H1 (cell line): ENCODE measurements at places on chromosomes 16 and 17. TPM values are rescaled to one million over a fixed set of nuclear protein-coding genes. Genes with fewer than 3 reads are reported as not detected.

The PRSS36 gene
- 1.3 TPM in 2 replicates for total RNA-seq

The FBXO39 gene
- 0.22 TPM in 1 of 2 replicates, not detected in the other for total RNA-seq

The TSPAN10 gene
- total RNA-seq: 0.96 and 0.99 TPM in 2 replicates

The PLSCR3 gene
- total RNA-seq: 35.7 and 38.7 TPM in 2 replicates

The SCGB1C2 gene
- total RNA-seq: not detected in 2 replicates

The TMEM11 gene
- total RNA-seq: 33.3 and 34.2 TPM in 2 replicates

The P2RX5 gene
- 15.5 and 15.6 TPM in 2 replicates for total RNA-seq

DNA sequence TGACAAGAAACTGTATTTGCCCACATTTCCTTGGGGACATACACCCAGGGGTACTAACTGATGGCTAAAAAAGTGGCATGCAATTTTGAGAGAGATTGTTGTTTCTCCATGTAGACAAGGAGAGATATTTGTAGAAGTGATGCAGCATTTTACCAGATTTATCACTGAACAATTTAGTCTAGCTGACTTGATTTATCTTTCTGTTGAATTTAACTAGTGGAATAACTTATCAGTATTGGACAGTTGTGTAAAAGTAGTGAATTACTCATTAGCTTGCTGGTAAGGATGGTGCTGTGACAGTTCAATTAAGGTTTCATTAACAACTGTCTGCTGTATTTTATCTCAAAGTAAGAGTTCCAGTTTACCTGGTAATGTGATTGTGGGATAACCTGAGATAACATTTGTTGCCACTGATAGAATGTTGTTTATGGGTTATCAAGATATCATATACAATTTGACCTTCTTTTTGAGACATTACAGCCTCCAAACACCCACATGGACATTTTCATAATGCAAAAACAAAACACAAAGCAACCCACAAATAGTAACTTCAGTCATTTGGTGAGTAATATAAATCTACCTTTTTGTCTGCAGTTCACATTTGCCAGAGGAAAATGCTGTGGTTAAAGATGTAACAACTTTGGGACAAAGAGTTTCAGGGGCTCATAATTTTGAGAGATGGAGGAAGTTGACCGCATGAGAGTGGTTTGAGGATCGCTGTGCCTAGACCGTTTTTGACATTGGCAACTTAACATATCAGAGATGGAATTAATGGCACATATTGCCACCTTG, 3.8 kb downstream of the NLK start:
- no peak for DNase-seq
- peaks cover 15% of the 10 kb centered on the region; the same call in 1 of the 2 replicates for H3K36me3 ChIP-seq
- H3K4me3 ChIP-seq: no peak overlapping the region
- peaks cover 11% of the 10 kb centered on the region for H3K4me1 ChIP-seq
- H3K27me3 ChIP-seq: no peaks in the 10 kb centered on the region

DNA sequence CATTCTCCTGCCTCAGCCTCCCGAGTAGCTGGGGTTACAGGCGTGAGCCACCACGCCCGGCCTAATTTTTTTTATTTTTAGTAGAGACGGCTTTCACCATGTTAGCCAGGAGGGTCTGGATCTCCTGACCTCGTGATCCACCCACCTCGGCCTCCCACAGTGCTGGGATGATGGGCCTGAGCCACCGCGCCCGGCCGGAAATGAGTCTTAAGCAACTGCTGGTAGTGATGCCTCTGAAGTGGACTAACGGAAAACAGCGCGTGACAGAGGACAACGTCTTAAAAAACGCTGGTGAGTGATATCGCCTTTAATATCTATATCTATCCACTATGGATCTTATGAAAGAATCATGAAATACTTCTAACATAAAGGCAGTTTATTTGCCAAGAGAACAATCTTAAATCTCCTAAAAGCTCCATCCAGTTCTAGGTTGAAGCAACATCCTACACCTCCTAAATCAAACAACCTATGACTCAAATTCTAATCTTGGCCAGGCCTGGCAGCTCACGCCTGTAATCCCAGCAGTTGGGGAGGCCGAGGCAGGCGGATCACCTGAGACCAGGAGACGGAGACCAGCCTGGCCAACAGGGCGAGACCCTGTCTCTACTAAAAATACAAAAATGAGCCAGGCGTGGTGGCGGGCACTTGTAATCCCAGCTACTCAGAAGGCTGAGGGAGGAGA, 69.8 kb downstream of the NXN start:
- H3K27me3 ChIP-seq: no peaks in the 10 kb centered on the region
- DNase-seq: no peak
- no peaks in the 10 kb centered on the region for H3K4me1 ChIP-seq

- DNase-seq: peak; percentile 53
- H3K4me3 ChIP-seq: no peak overlapping the region
- H3K27ac ChIP-seq: no peak overlapping the region
- peaks cover 9% of the 10 kb centered on the region; the same call in 1 of the 2 replicates for H3K4me1 ChIP-seq
Observed at GRCh38 chr17:72602517-72603419, 481.9 kb downstream of the SOX9 start.

- H3K27ac ChIP-seq: no peak overlapping the region
- H3K4me3 ChIP-seq: no peak overlapping the region
- H3K27me3 ChIP-seq: no peaks in the 10 kb centered on the region
- H3K36me3 ChIP-seq: peaks cover 4% of the 10 kb centered on the region
- H3K4me1 ChIP-seq: no peaks in the 10 kb centered on the region
Observed at GRCh38 chr17:59392973-59393679, 61.7 kb downstream of the YPEL2 start.

GRCh38 chr17:41505809-41506767, 676 bp upstream of the KRT13 start:
- no peaks in the 10 kb centered on the region for H3K36me3 ChIP-seq
- no peak overlapping the region for H3K27ac ChIP-seq
- no peak for DNase-seq

GRCh38 chr16:76956841-76957240, 234.1 kb upstream of the MON1B start:
- no peak overlapping the region for H3K4me3 ChIP-seq
- H3K27ac ChIP-seq: no peak overlapping the region
- no peak for DNase-seq
- no peaks in the 10 kb centered on the region for H3K36me3 ChIP-seq
- H3K4me1 ChIP-seq: no peaks in the 10 kb centered on the region

GRCh38 chr17:77185137-77185536, 44.4 kb downstream of the SEC14L1 start:
- DNase-seq: no peak
- H3K4me1 ChIP-seq: no peaks in the 10 kb centered on the region
- H3K27me3 ChIP-seq: no peaks in the 10 kb centered on the region
- H3K4me3 ChIP-seq: no peak overlapping the region

DNA sequence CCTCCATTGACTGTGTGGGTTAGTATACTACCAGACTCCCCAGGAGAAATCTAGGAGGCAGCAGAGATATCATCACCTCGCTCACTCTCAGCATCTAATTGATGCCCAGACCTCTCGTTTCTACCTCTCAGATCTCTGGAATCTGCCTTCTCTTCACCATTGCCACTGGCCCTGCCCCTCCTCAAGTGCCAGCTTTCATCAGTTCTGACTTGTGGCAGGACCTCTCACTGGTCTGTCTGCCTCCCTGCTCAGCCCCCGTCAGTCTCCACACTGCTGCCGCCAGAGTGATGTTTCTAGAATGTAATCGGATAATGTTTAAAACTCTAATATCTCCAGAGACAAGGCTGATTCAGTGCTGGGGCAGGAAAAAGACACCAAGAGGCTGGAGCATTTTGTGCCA, 15.2 kb downstream of the GAN start:
- H3K4me1 ChIP-seq: no peaks in the 10 kb centered on the region
- no peak overlapping the region for H3K27ac ChIP-seq
- H3K36me3 ChIP-seq: no peaks in the 10 kb centered on the region
- DNase-seq: no peak
- no peaks in the 10 kb centered on the region for H3K27me3 ChIP-seq

- H3K27me3 ChIP-seq: no peaks in the 10 kb centered on the region
- DNase-seq: peak; percentile 14
- H3K4me1 ChIP-seq: no peaks in the 10 kb centered on the region
- H3K4me3 ChIP-seq: no peak overlapping the region
- H3K36me3 ChIP-seq: no peaks in the 10 kb centered on the region
Observed at GRCh38 chr17:69478916-69479315, 64.4 kb downstream of the MAP2K6 start.

- DNase-seq: no peak
- no peaks in the 10 kb centered on the region; the same call in 1 of the 2 replicates for H3K27me3 ChIP-seq
- H3K36me3 ChIP-seq: peaks cover 2% of the 10 kb centered on the region
- H3K27ac ChIP-seq: no peak overlapping the region; the same call in 1 of the 2 replicates
Observed at GRCh38 chr17:4161192-4161966, 18.4 kb downstream of the CYB5D2 start.

GRCh38 chr17:49952912-49953497, 16.0 kb upstream of the DLX4 start:
- no peaks in the 10 kb centered on the region for H3K4me1 ChIP-seq
- no peaks in the 10 kb centered on the region for H3K36me3 ChIP-seq

DNA sequence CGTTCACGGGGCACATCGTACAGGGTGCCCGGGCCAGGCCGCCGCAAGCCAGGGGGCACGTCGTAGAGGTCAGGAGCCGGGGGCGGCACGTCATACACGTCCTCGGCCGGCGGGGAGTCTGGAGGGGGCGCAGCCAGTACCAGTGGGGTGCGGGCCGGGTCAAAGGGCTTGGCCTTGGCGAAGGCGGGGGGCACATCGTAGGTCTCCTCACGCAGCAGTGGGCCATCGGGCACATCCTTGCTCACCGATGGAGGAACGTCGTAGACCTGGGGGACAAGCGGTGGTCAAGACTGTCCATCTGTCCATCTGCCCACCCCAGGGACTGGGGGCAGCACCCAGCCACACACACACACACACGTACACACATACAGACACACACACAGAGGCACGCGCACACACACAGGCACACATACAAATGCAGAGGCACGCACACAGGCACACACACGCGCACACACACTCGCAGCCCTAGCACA, 15.7 kb downstream of the BCAR1 start:
- no peaks in the 10 kb centered on the region for H3K27me3 ChIP-seq
- no peak overlapping the region for H3K4me3 ChIP-seq
- 0 out of 2 replicates have a peak, but pooled peaks cover 3% of the 10 kb centered on the region for H3K4me1 ChIP-seq
- no peak overlapping the region for H3K27ac ChIP-seq

- peak overlapping the region; percentile 67 for H3K4me3 ChIP-seq
- peaks cover 12% of the 10 kb centered on the region for H3K4me1 ChIP-seq
- peak; percentile 53 for DNase-seq
- no peaks in the 10 kb centered on the region for H3K36me3 ChIP-seq
- no peak overlapping the region for H3K27ac ChIP-seq
Observed at GRCh38 chr16:89201439-89202377, 1.4 kb upstream of the SLC22A31 start.

- H3K4me3 ChIP-seq: peak overlapping the region; percentile 83
- H3K27ac ChIP-seq: peak overlapping the region; percentile 3; the same call in 1 of the 2 replicates
- H3K27me3 ChIP-seq: no peaks in the 10 kb centered on the region
- peaks cover 13% of the 10 kb centered on the region for H3K36me3 ChIP-seq
- no peak for DNase-seq
Observed at GRCh38 chr16:30786115-30786935, 680 bp downstream of the ZNF629 start.

DNA sequence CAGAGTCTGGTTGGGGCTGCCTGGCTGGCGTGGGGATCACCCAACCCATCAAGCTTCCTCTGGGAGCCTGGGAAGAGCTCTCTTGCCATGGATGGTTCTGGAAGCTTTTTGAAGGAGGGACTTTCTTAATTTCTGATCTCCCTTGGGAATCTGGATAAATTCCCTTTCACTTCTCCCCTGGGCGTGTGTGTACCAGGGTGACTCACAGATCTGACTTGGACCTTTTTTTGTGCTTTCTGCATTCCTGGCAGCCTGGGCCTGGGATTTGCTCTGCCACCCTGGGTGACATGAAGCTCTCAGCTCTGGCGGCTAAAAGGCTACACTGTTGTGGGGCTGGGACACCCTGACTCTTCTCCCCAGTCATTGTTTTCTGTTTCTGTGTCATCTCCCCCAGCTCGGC, 70.1 kb downstream of the ABCC1 start:
- H3K27ac ChIP-seq: no peak overlapping the region
- H3K36me3 ChIP-seq: peaks cover 34% of the 10 kb centered on the region
- DNase-seq: no peak
- no peaks in the 10 kb centered on the region for H3K4me1 ChIP-seq
- no peaks in the 10 kb centered on the region for H3K27me3 ChIP-seq

- no peak overlapping the region for H3K4me3 ChIP-seq
- no peaks in the 10 kb centered on the region for H3K27me3 ChIP-seq
Observed at GRCh38 chr17:56431736-56432135, 161.8 kb upstream of the NOG start.

- no peaks in the 10 kb centered on the region for H3K36me3 ChIP-seq
- peaks cover 3% of the 10 kb centered on the region for H3K4me1 ChIP-seq
- peaks cover 98% of the 10 kb centered on the region for H3K27me3 ChIP-seq
- no peak for DNase-seq
Observed at GRCh38 chr16:56634715-56635440, 2.4 kb downstream of the MT1M start.

DNA sequence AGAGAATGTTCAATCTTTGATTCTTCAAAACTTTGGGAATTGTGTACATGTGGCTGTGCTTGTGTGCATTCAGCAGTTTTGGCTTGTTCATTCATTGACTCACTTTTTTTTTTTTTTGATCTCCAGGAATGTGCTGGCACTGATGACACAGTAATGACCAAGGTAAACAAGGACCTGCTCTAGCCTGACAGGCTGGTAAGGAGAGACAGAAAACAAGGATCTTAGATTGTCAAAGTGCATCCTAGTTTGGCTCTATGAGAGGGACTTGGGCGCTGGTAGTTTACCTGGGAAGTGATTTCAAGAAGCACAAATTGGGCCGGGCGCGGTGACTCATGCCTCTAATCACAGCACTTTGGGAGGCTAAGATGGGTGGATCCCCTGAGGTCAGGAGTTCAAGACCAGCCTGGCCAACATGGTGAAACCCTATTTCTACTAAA, 233.1 kb upstream of the WSCD1 start:
- no peak overlapping the region for H3K4me3 ChIP-seq
- H3K4me1 ChIP-seq: no peaks in the 10 kb centered on the region
- H3K36me3 ChIP-seq: no peaks in the 10 kb centered on the region
- no peak for DNase-seq

- H3K4me3 ChIP-seq: no peak overlapping the region
- H3K4me1 ChIP-seq: no peaks in the 10 kb centered on the region
- H3K27ac ChIP-seq: no peak overlapping the region
- no peak for DNase-seq
Observed at GRCh38 chr17:74045608-74046280, 157.7 kb upstream of the RPL38 start.

- no peaks in the 10 kb centered on the region for H3K36me3 ChIP-seq
- DNase-seq: no peak
- H3K4me3 ChIP-seq: no peak overlapping the region
- 0 out of 2 replicates have a peak, but pooled peaks cover 6% of the 10 kb centered on the region for H3K27me3 ChIP-seq
- H3K27ac ChIP-seq: no peak overlapping the region
Observed at GRCh38 chr16:83925957-83926725, 26.9 kb upstream of the OSGIN1 start.

GRCh38 chr17:34368196-34368945, 5.3 kb upstream of the CCL1 start:
- DNase-seq: peak; percentile 30
- H3K36me3 ChIP-seq: no peaks in the 10 kb centered on the region
- H3K27me3 ChIP-seq: no peaks in the 10 kb centered on the region
- H3K4me1 ChIP-seq: no peaks in the 10 kb centered on the region
